ENCODE measurements at places on chromosomes 2 and 18.

GRCh38 chr2:233758849-233759248, 1.2 kb upstream of the UGT1A1 start:
- DNase-seq = no peak

DNA sequence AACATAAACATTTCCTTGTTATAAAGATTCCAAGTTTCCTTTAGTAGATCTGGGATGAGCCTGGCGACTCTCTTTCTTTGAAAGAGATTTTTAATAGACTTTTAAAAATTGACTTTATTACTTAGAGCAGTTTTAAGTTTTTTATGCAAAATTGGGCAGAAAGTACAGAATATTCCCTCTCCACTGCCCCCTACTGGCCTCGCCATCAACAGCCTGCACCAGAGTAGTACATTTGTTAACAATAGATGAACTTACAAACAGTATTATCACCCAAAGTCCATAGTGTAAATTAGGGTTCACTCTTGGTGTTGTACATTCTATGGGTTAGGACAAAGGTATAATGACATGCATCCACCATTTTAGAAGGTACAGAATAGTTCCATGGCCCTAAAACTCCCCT, 3.9 kb downstream of the MAP3K19 start:
- no peak for DNase-seq

DNA sequence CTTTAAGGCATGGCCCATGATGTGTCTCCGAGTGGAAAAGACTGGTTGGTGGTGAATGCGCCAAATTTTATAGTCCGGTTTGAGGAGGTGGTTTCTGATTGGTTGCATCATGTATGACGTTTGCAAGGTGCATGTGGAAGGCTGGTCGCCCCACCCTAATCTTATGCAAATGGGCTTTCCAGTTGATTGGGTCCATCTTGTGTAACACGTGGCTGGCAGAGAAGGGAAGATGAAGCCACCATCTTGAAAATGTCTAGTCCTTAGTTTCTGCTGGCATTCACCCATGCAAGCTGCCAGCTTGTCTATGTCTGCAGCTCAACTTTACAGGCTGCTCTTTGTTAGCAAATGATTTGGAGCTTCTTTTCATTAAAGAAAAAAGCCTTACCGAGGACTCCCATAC, 132.2 kb downstream of the PIK3C3 start:
- no peak for DNase-seq

- no peak for DNase-seq
These were observed 140.0 kb upstream of the NOL4 start for GRCh38 chr18:34364699-34365098.

GRCh38 chr2:210157526-210157925, 13.7 kb downstream of the KANSL1L start:
- no peak for DNase-seq

DNA sequence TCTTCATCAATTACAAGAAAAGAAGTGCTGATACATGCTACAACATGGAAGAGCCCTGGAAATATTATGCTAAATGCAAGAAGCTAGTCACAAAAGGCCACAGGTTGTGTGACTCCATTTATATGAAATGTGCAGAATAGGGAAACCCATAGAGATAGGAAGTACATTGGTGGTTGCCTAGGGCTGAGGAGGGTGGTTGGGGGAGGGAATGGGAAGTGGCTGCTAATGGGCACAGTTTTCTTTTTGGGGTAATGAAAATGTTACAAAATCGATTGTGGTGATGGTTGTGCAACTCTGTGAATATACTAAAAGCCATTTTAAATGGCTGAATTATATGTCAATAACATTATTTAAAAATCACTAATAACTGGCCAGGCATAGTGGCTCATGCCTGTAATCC, 24.3 kb upstream of the RESP18 start:
- no peak for DNase-seq

DNA sequence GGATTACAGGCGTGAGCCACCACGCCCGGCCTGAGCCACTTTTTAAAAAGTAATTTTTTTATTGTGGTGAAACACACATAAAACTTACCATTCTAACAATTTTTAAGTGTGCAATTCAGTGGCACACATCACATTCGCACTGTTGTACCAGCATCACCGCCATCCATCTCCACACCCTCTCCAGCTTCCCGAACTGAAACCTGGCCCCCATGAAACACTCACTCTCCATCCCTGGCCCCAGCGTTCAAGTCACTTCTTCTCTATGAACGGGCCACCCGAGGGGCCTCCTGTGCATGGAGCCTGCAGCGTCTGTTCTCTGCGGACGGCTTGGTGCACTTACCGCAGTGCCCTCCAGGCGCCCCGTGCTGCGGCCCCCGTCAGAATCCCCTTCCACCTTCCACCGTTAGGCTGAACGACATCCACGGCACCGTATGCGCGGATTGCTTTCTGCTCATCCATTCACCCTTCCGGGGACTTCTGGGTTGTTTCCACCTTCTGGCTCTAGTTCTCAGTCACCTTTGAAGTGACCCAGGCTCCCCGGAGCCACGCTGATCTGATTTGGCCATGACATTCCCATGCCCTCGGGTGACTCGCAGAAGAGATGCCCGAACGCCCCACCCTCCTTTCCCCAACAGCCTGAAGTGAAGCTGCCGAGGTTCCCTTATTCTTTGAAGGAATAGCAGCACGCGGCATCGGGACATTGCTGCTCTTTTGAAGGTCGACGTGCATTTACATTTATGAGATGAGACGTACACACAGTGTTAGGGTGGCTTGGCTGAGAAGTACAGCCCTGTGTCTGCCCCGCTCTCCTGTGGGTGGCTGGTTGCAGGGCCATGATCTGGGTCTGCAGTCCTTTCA, 134.4 kb downstream of the MBP start:
- DNase-seq = no peak

DNA sequence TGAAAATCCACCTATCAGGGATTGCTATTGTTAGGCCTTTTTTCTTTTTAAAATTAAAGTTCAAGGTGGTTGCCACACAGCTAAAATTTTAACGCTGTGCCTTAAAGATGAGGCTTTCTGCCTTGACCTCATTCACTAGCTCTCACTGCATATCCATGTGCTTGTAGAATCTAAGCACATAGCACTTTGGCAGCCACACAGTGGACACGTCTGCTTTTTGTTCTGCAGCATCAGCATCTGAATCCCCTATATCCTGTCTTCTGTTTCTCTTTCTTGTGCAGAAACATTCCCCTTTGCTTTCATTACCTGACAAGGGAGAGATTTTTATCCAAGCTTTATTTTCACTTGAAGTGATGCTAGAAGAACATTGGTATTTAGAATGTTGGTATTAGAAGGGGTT, 38.1 kb downstream of the RALB start:
- DNase-seq = no peak

DNA sequence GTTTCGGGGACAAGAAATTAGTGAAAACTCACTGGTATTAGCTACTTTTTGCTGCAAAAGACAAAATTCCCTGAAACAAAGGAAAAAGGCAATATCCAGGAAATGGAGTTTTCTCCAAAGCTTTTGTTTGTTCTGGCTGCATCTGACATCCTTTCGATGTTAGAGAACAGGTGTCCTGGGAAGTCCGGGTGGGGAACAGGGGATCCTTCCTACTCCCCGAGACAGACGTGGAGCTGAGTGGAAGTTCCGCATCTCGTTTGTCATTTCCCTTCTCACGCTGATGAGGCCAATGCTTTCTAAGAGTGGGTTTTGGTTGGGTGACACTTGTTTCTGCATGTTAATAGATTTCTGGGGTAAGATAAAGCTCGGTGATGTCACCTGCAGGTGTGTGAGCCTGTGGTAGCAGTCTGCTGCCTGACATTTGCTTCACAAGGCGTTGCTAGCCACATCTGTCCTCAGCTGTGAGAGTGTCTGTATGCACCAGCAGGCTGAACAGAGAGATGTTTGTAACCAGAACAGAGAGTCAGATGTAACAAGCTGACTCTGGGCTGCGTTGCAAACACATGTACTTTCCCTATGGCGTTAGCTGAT, 125.9 kb downstream of the ACOXL start:
- no peak for DNase-seq

DNA sequence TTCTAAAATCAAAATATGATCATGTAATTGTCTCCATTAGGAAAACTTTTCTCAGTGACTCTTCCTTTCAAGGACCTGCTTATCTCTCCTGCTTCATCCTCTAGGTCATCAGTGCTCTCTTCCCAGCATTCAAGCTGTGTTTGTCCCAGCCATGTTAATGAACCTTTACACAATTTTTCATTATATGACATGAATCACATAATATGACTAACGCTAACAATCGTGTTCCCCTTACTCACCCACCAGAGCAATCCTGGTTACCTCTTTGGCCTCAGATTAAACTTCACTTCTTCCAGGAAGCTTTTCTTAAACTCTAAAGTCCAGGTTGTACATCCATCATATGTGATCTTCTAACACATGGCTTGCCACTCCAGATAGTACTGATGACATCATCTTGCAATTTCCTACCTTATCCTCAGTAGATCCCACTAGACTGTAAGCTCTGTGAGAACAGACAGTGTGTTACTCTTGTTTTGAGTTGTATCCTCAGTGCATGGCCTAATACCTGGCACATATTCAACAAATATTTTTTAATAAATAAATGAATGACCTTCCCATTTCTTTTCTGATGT, 882.9 kb upstream of the ZEB2 start:
- no peak for DNase-seq

DNA sequence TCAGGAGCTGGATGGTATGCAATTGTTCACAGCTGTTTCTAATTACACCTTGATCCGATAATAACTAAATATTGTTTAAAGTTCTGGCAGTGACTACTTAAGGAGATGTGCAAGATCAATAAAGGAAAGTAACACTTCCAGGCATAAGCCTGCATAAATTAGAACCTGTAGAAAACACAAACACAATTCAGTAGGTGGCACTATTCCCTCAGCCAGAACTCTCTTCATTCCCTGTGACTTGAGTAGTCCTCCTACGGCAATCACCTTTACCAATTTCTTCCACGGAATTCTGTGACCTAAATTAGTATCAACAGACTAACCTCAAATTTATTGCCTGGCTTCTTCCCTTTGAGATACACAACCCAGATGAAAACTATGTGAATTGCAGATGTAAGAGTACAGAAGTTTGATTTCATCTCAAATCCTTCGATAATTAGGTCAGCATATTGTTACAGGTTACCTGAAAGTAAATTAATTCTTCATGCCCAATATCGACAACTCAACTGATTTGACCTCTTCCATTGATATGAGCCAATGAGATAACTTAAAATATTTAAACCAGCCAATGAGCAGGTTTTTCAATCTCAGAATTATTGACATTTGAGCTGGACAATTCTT, 137.8 kb downstream of the PID1 start:
- no peak for DNase-seq

- DNase-seq = no peak
These were observed 102.9 kb upstream of the RIOK3 start for GRCh38 chr18:23350188-23350587.

GRCh38 chr18:44871771-44872170, 191.1 kb downstream of the SETBP1 start:
- no peak for DNase-seq

DNA sequence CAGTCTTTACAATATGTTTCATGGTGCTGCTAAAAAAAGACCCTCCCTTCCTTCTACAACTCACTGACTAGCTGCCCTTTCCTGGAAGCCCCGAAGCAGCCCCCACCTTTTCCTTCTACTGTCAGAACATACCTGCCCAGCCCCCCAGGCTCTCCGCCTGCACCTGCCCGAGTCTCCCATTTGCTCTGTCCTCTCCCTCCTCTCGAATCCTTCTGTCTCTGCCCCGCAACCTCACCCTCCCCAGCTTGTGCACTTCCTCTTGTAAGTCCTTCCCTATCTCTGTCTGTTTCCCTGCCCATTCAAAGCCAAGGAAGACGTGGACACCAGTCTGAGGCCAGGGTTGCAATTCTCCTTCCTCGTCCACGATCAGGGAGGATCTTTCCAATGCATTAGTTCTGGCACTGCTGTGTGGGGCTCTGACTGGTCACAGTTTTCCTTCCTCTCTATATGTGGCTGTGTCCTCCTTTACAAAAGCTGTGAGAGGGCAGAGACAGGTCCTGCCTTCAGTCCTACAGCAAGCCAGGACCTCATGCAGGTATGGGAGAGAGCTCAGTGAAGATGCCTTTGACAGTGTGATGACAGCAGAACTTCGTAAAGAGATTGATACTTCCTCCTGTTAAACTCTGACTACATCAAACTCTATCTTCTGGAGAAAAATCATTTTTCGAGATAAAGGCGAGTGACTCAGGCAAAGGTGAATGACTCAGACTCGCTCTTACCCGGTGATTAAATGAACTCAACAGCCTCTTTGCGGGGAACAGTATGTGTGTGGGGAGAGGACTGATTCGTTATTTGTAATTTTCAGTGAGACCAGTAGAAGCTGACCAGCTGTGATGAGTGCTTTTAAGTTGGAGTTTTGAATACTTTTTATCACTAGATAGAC, 14.2 kb downstream of the TNFRSF11A start:
- DNase-seq = no peak

DNA sequence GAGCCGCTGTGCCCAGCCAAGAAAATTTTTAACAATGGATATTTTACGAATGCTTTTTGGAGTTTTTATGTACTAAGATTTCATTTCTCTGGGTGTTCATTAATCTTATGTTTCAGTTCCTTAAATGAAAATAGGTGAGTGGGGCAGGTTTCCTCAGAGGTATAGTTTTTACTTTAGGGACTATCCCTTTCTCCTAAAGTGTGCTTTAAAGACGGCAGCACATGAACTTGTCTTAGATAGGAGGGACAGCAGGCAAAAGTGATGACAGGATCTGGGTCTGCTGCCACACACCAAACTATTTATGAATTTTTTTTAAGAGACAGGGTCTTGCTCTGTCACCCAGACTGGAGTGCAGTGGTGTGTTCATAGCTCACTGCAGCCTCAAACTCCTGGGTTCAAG, 8.0 kb upstream of the REL start:
- no peak for DNase-seq

- DNase-seq = no peak
These were observed 2.8 kb downstream of the FOSL2 start for GRCh38 chr2:28395334-28396061.

DNA sequence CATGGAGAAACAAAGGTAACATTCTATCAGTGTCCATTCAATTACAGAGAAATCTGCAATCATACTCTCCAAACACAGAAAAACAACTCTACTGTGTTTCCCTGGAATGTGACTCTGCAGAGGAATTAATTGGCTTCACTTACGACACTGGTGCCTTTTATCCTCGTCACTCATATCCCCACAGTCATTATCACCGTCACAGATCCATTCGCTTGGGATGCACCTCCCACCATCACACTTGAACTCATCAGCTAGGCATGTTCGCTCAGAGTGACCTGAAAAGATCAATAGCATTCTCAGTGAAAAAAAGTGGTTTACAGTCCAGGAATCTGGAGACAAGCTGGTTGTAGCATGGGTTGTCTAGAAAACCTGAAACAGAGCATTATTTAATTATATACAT, 124.3 kb downstream of the DHRS9 start:
- no peak for DNase-seq

DNA sequence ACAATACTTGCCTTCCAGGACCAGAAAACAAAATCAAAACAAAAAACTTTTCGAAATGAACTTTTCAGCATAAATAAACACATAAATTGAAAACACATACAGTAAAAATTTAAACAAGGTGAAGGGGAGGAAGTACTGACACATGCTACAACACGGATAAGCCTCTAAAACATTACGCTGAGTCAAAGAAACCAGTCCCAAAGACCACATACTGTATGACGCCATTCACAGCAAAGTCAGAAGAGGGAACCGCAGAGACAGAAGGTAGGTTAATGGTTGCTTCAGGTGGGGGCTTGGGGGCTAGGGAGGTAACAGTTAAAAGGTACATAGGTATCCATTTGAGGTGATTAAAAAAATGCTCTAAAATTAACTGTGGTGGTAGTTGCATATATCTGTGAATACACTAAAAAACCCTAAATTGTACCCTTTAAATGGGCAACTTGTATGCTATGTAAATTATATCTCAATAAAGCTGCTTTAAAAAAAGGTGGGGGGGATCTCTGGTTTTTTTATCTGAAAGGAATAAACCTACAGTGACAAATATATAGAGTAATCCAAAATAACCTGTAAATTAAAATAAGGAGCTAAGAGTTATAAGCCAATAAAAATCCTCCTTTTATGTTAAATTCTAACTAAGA, 7.1 kb downstream of the COX7A2L start:
- no peak for DNase-seq

All from stimulated activated CD4-positive, alpha-beta T cell treated with anti-CD3 and anti-CD28 coated beads, Interleukin-1b, Interleukin-23, amount 100 ng/mL, for 1 hour (primary cell).